Temporal lobe (tissue), 4 donors: ENCODE measurements at places on chromosomes 3 and 15. TPM values are rescaled to one million over a fixed set of nuclear protein-coding genes. Genes with fewer than 3 reads are reported as not detected.

Gene RGMA
- total RNA-seq, result 16.2 TPM

Gene IQSEC1
- 19.4 TPM for total RNA-seq

Gene TLNRD1
- total RNA-seq, result 6.9 TPM

Gene TM4SF1
- 13.5 TPM for total RNA-seq

Gene CHRFAM7A
- total RNA-seq, result 2.7 TPM

Gene CACNA2D2
- 3.9 TPM for total RNA-seq

Gene TMEM212
- total RNA-seq, result not detected

Gene NR2F2
- total RNA-seq, result 4.4 TPM

Gene FAM219B
- 41.3 TPM for total RNA-seq

Gene MYO5A
- total RNA-seq, result 126 TPM

Gene ULK3
- 33.7 TPM for total RNA-seq

Gene C3orf22
- not detected for total RNA-seq

Gene MELTF
- total RNA-seq, result 4.4 TPM

Gene FBXO40
- total RNA-seq, result under 0.01 TPM

Gene STRIT1
- not detected for total RNA-seq

Gene FAM81A
- total RNA-seq, result 51.1 TPM

Gene ADAMTS17
- 6.1 TPM for total RNA-seq

Gene PLCL2
- 73.0 TPM for total RNA-seq

Gene ALPK3
- total RNA-seq, result 0.98 TPM

Gene NXPE3
- 13.8 TPM for total RNA-seq

Gene GABRA5
- 27.8 TPM for total RNA-seq

Gene TMCO5A
- not detected for total RNA-seq

Gene IL17RD
- 47.5 TPM for total RNA-seq

Gene CHAC1
- total RNA-seq, result 2.7 TPM

Gene LMAN1L
- total RNA-seq, result not detected

Gene MAGEF1
- 32.0 TPM for total RNA-seq

Gene PLXNB1
- total RNA-seq, result 50.9 TPM
